ENCODE measurements at places on chromosomes 7 and 10.
A peak's percentile ranks its signal among the peaks of the same experiment; 100 is the strongest.

- no peak for DNase-seq
Measured at GRCh38 chr10:99449023-99449422, 18.6 kb upstream of the GOT1 start.

GRCh38 chr10:70280099-70280498, 3.7 kb downstream of the NPFFR1 start:
- no peak for DNase-seq

DNA sequence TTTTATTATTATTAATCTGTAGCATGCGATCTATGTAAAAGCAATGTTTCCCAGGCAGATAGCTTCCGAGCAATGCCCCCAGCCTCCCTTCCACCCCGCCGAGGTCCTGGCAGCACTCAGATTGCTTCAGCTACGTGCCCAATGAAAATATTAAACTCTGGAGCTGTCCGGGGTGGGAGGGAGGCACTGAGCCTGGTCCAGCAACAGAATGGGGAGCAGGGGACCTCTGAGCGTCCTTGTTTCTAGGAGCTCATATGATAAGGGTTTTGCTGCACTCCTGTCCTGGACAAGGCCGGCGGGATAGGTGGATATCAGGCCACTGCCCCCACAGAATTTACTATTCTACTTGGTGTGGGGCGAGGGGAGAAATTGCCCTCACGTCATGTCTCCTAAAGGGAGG, 44.5 kb upstream of the CDK1 start:
- DNase-seq = no peak

DNA sequence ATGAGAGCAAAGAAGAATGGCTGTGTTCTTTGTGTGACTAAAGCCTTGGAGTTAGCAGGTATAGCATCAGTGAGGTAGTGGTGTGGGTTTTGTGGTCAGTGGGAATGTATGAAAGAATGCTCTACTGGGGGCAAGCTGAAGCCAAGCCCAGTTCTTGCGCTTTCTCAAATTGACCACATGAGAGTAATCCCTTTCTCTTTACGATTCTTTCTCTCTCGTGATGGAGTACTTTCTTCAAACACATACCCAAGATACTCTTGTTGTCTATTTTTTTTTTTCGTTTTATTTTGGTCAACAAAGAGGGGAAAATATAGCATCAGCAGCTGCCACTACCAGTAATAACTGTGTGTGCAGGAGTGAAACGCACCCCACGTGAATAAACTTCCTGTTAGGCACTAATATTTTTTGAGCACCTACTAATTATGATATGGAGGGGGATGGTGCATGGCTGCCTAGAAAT, 8.4 kb upstream of the PANK1 start:
- peak; percentile 24 for DNase-seq

GRCh38 chr7:98946389-98946788, 68.1 kb downstream of the TRRAP start:
- no peak for DNase-seq

Measured in activated CD8-positive, alpha-beta T cell treated with anti-CD3 and anti-CD28 coated beads, Interleukin-2, amount 10 ng/mL, durations not matched to agents 7 days and 5 days (primary cell).